ENCODE measurements at places on chromosomes 2 and 18.

GRCh38 chr2:100568989-100569388, 6.2 kb downstream of the PDCL3 start:
- DNase-seq: no peak

GRCh38 chr18:72908181-72908580, 40.4 kb upstream of the NETO1 start:
- DNase-seq: peak; percentile 72

- no peak for DNase-seq
Observed at GRCh38 chr2:214519258-214519818, 108.5 kb downstream of the VWC2L start.

DNA sequence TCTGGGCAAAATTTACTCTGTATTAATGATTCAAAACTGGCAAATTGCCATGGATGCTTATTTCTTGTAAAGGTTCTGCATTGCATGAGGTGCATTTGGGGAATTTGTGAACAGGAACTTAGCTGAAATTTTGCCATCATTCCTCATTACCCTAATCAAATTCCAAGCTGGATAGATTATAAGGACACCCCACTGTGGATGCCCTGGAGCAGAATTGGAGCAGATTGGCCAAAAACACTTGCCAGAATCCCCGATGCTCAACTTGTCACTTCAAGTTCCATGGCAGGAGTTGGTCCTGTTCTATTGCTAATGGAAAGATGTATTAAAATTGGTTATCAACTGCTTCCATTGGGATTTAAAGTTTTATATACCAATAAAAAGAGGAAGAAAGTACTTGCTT, 237.9 kb downstream of the CCDC102B start:
- no peak for DNase-seq

GRCh38 chr2:43418680-43419079, 177.2 kb downstream of the THADA start:
- DNase-seq: no peak

DNA sequence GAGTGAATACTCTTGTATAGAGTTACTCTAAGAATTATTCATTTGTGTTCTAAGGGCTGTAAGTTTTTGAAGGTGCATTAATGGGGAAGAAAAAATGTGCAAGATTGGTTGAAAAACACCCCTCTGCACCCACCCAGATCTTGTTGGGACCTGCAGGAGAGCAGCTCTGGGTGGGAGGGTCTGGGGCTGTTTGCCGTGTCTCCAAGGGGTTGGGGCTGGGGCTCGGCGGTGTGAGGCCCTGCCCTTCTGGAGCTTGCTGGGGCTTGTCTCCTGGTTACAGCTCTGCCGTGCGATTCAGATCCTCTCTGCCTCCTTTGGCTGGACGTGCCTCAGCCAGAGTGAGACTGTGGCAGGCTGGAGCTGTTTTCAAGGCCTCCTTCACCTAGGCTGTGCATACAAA, 26.1 kb downstream of the IGFBP2 start:
- DNase-seq: no peak

DNA sequence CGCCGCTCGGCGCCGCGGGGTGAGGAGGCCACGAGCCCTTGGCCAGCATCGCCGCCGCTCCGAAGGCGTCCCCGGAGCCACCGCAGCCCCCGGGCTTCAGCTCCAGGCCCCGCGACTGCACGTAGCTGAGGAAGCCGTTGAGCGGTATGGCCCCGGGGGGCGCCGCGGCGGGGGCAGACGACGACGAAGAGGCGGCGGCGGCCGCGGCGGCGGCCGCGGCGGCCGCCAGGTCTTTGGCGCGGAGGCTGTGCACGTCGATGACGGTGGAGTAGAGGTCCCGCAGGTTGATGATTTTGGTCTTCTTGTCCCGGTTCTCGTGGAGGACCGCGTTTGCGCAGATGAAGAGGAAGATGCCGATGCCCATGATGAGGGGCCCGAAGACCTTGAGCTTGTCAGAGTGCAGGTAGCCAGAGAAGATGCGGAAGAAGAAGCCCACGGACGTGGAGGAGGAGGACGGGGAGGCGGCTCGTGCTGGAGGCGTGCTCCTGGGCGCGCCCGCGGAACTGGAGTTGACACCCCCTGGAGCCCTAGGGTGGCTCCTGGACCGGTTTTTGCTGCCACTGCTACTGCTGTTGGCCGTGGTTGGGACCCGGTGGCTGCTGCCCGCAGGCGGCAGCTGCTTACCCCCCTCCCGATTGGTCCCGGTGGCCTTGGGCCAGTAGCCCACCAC, 4.0 kb downstream of the TMEM200C start:
- no peak for DNase-seq

- no peak for DNase-seq
Observed at GRCh38 chr2:188471166-188471565, 179.5 kb downstream of the GULP1 start.

DNA sequence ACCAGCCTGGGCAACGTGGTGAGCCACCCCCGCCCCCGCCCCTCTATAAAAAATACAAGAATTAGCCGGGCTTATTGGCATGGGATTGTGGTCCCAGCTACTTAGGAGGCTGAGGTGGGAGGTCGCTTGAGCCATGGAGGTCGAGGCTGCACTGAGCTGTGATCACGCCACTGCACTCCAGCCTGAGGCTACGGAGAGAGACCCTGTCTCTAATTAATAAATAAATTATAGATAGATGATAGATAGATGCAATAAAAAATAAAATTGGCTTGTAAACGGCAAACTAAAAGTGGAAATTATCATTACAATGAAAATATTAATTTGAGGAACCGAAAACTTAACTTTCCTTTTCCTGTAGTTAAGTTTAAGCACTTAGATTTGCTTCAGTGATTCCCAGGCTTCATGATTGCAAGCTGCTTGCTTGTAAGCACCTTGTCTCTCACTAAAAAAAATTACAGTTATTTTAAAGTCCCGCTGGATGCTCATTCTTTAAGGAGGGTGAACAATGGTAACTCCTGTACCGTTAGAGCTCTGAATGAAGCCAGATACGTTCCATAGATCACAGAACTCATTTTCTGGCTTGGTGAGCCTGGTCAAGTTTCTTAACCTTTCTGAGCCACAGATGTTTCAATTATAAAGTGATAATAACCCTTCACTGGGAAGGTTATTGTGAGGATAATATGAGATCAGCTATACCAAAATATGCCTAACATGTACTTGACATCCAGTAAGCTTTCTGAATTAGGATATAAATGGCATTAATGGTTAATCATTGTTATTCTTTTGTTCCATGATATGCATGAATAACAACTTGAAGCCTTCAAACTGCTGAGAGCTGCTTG, 9.3 kb upstream of the NARS1 start:
- DNase-seq: no peak

DNA sequence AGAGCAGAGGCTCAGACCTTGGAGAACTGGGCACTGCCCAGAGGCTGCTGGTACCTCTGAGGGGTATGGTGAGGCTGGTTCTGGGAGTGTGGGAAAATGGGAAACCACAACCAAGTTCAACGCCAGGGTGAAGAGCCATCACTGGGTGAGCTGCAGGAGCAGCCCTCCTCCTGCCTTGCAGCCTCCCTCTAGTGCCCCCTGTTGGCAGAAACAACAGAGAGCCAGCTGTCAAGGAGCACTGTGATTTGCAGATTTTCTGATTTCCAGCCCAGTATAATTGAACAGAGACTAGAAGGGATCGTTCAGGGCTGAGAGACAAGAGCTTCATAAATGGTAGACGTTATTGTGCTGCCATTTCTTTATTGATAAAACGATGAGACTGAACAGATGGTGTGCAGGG, 50.5 kb downstream of the MAPK4 start:
- no peak for DNase-seq

DNA sequence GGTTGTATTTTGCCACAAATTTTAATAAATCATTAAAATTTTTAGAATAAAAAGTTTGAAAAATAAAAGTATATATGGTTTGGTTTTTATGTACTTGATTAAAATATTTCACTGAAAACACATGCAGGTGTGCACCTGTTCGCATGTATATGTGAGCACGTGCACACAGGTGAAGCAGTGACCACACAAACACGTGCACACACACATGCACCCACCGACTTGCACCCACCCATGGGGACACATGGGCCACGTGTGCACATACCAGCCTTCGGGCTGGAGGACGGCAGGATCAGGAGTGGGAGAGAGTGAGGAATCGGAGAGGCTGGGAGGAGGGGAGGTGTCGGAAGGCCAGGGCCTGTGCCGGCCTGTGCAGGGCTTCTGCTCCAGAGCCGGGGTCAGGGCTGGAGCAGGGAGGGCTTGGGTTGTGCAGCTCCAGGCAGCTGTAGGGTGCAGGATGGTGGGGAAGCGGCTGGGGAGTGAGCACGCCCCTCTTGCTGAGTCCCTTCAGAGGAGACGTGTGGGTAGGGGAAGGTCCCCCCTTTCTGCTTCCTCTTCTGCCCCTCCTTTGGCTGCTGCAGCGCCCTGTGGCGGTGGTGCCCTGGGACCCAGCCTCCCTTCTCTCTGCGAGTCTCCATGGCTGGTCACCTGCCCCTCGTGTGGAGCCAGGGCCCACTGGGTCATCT, 106.9 kb upstream of the HDAC4 start:
- no peak for DNase-seq

GRCh38 chr2:183463821-183464220, 339.6 kb downstream of the NUP35 start:
- no peak for DNase-seq

DNA sequence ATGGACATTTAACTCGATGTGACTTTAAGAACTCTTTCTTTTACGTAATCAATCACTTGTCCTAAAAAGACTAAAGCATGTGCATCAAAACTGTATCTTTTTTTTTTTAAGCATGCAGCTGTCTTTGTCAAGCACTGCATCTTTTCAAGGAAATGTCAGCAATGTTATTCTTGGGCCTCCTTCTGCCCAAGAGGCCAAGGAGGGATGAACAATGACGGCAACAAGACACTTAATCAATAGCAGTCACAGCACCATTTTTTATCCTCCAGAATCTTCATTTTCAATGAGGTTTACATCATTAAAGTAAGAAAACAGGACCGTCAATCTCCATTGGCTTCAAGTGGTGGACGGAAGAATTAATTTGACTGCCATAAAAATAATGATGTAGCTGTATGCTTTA, 253.8 kb downstream of the AFF3 start:
- no peak for DNase-seq

DNA sequence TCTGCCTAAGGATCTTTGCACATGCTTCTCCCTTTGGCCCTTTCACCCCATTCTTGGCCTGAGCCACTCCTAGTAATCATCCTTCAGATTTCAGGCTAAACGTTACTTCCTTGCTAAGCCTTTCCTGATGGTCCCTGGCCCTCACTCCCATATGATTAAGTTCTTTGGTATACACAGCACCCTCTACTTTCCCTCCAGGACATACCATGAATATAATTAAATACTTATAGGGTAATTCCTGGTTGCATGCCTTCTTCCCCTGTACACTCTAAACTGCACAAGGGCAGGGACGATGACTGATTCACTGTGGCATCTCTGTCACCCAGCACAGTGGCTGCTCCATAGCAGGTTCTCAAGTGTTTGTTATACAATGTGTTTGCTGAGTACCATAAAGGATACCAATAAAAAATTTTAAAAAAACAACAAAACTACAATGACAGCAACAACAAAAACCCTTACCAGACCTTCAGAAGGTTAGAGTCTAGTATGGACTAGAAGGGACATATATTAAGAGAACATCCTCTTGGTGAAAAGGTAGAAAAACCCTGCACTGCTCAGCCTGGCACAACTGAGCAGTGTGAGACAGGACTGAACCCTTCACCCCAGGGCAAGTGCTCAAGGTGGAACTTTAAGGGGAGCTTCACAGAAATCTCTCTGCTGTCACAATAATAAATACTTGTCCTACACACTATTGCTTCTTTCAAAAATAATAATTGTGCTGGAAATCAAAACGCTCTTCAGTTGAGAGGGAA, 76.2 kb downstream of the AAK1 start:
- DNase-seq: peak; percentile 95

DNA sequence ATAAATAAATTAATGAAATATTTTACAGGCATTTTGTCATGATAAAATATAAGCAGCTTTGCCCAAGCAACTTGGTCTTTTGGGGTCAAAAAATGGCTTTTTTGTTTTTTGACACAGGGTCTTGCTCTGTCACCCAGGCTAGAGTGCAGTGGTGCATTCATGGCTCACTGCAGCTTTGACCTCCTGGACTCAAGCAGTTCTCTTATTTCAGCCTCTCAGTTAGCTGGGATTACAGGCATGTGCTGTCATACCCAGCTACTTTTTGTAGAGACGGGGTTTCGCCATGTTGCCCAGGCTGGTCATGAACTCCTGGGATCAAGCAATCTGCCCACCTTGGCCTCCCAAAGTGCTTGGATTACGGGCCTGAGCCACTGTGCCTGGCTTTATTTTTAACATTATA, 51.0 kb downstream of the ABI2 start:
- no peak for DNase-seq

DNA sequence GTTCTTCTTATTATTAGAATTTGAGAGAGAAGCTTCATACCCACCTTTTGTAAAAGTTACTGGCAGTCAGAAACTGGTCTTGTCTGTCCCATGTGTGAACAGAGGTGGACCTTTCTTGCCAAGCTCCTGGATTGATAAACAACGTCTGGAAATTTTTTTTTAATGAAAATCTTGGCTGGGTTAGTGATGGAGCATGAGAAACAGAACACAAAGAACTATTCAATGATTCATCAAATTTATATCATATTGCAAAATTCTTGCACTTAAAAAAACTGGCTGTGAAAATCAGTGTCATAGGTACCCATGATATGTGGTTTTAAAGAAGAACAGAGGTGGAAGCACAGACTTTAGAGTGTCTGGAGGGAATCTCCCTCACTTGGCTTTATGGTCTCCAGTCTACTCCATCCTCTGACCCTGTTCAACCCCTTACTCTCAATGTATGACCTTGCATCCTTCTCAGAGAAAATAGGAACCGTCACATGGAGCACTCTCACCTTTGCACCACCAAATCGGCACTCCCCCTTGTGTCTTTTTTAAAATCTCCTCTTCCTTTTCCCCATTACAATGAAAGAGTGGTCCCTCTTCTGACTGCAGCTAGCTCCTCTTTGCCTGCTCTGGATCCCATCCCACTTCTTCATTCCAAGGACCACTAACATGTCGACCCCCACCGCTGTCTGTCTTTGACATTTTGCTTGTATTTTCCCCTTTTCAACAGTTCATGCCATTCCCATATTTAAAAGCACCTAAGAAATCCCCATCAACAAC, 58.2 kb downstream of the COPS8 start:
- peak; percentile 37 for DNase-seq

DNA sequence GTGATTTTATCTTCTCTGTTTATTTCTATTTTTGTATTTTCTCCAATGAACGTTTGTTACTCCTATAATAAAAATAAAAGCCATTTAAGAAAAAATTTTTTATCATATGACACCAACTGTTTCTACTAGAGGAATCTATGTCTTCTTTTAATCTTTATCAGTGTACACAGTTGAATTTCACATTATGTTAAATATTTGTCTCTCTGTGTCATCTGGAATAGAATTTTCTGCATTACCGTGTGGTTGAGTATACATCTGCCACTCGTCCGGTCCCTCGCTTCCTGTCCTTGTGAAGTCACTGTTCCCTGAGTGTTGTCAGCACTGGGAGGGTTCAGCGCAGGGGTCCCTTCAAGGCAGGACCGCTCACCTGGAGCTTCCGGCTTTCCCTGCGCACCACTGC, 99.2 kb downstream of the LDLRAD4 start:
- DNase-seq: no peak

Measured in fibroblast of skin of back (primary cell).